Activated CD4-positive, alpha-beta memory T cell treated with anti-CD3 and anti-CD28 coated beads, Interleukin-2, amount 10 ng/mL, durations not matched to agents 7 days and 5 days (primary cell): ENCODE measurements at places on chromosomes 5 and 9. TPM values are rescaled to one million over a fixed set of nuclear protein-coding genes. Genes with fewer than 3 reads are reported as not detected.

The PDLIM4 gene
- total RNA-seq, result not detected

The CDH6 gene
- total RNA-seq, result not detected

The SCGB3A2 gene
- not detected for total RNA-seq

The FABP6 gene
- not detected for total RNA-seq

The SHLD3 gene
- 4.3 TPM for total RNA-seq

The GFI1B gene
- total RNA-seq, result not detected

The PCDHGB6 gene
- not detected for total RNA-seq

The CCL28 gene
- total RNA-seq, result 16.8 TPM

GRCh38 chr5:127920936-127921335 lies 162.6 kb upstream of the SLC12A2 start:
- H3K27ac ChIP-seq, result no peak overlapping the region
- no peak for DNase-seq
- no peaks in the 10 kb centered on the region for H3K36me3 ChIP-seq

DNA sequence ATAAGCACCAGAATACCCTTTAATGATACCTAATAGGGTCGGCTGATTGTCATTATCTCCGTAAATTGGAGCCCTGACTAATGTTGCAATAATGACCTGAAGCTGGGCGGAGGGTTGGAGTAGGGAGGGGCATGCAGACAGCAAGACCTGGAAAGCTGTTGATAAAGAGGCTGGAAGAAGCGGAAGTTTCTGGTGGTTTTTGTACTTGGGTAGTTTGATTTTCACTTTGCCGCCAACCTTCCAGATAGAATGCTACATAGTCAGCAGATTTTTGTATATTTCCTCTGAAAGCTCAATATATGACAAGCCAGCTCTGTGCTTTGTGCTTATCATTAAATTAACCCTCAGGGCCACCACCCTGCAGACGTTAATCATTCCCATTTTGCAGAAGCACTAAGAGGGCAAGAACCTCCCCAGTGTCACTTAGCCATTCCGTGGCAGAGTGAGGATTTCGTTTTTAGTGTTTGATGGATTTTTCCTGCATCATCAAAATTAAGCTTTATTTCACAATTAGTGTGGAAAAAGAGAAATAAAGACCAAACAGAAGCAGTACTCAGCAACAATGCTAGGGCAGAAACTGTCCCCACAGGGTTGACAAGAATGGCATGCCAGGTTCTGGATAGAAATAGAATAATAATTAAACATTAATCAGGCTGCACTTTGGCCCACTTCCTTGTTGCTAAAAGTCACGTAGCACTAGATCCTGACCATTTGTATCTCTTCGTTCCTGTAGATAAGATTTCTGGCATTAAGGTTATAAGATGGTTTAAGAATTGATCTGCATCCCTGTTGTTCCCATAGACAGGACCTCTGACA lies 34.7 kb downstream of the DIRAS2 start:
- no peak overlapping the region for H3K4me3 ChIP-seq
- no peaks in the 10 kb centered on the region for H3K36me3 ChIP-seq
- no peak for DNase-seq
- H3K27me3 ChIP-seq, result peaks cover 3% of the 10 kb centered on the region
- no peak overlapping the region for H3K27ac ChIP-seq
- H3K4me1 ChIP-seq, result no peaks in the 10 kb centered on the region

DNA sequence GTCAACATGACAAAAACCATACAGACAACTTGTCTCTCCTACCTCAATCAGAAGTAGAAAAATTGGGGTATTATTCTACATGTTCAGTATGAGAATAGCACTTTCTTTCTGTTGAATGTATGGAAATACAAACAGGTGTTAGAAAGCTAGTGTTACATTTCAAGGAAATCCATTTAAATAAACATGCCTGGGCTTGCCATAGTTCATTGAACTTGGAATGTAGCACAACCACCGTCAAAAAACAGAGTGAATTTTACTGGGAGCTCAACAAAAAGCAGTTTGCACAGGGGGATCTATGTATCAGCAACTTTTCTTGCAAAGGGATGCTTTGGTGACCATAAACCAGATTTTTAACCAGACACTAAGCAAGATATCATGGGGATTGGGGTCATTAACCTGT lies 307.9 kb upstream of the SMARCA2 start:
- no peaks in the 10 kb centered on the region for H3K4me1 ChIP-seq
- peaks cover 12% of the 10 kb centered on the region for H3K27me3 ChIP-seq
- H3K36me3 ChIP-seq, result no peaks in the 10 kb centered on the region
- H3K4me3 ChIP-seq, result no peak overlapping the region
- H3K27ac ChIP-seq, result no peak overlapping the region
- DNase-seq, result no peak

DNA sequence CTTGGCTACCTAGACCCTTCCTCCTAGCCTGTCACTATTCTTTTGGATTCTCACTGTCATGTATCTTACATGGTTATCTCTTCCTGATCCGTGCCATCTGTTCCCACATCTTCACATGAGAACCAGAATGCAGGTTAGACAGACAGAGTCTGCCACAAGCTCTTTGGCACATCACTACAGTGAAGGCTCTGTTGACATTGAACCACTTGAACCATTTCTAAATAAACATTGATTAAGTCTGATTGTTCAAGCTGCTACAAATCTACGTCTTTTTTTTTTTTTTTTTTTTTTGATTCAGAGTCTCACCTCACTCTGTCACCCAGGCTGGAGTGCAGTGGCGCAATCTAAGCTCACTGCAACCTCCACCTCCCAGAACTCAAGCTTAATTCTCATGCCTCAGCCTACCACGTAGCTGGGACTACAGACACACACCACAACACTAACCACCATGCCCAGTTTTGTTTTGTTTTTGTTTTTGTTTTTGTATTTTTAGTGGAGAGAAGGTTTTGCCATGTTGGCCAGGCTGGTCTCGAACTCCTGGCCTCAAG lies 85.1 kb upstream of the LRRTM2 start:
- H3K36me3 ChIP-seq, result no peaks in the 10 kb centered on the region
- DNase-seq, result no peak
- H3K4me1 ChIP-seq, result no peaks in the 10 kb centered on the region
- no peak overlapping the region for H3K4me3 ChIP-seq

DNA sequence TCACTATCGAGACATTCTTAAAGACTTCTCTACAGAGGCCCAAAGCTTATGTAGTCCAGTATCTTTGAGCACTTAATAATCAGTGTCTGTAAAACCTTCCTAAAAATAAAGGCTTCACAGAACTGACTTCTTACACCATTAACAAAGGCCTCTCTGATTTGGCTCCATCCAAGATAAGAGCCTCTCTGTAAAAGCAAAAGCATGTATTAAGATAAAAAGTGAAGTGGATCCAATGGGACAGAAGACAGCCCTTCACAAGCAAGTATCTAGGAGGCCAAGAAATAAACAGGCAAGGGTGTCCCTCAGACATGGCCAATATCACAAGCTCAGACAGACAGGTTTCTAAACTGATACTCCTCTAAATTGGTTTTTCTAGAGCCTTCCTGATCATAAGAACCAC lies 11.9 kb downstream of the LHFPL2 start:
- no peaks in the 10 kb centered on the region for H3K4me1 ChIP-seq
- no peaks in the 10 kb centered on the region for H3K36me3 ChIP-seq
- H3K27me3 ChIP-seq, result peaks cover 17% of the 10 kb centered on the region
- no peak overlapping the region for H3K4me3 ChIP-seq

GRCh38 chr5:149779124-149779465 lies 49.0 kb downstream of the PPARGC1B start:
- no peak overlapping the region for H3K4me3 ChIP-seq
- H3K27ac ChIP-seq, result no peak overlapping the region
- H3K36me3 ChIP-seq, result peaks cover 11% of the 10 kb centered on the region
- H3K4me1 ChIP-seq, result peaks cover 5% of the 10 kb centered on the region

- peaks cover 92% of the 10 kb centered on the region for H3K4me1 ChIP-seq
- no peaks in the 10 kb centered on the region for H3K27me3 ChIP-seq
- peaks cover 38% of the 10 kb centered on the region for H3K36me3 ChIP-seq
- H3K27ac ChIP-seq, result peak overlapping the region; percentile 99
Measured at GRCh38 chr9:131732636-131733289, 7.1 kb downstream of the RAPGEF1 start.

- H3K27ac ChIP-seq, result no peak overlapping the region
- H3K36me3 ChIP-seq, result peaks cover 22% of the 10 kb centered on the region
- no peak overlapping the region for H3K4me3 ChIP-seq
- H3K4me1 ChIP-seq, result no peaks in the 10 kb centered on the region
- no peaks in the 10 kb centered on the region for H3K27me3 ChIP-seq
Measured at GRCh38 chr5:111389390-111390082, 122.8 kb downstream of the STARD4 start.

DNA sequence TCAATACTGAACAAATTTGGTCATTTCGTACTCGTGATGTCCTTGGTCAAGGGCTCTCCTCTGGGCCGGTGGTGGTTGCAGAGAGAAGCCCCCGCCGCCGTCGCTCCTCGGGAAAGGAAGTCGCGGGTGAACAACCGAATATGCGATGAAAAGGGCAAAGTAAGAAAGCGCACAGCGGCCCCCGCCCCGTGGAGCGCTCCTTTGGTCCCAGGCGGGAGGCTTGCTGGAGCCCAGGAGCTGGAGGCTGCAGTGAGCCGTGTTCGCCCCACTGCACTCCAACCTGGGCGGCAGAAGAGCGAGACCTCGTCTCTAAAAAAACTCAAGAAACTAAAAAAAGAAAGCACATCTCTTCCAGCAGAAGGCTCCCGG lies 108.4 kb upstream of the LARP1 start:
- no peaks in the 10 kb centered on the region for H3K36me3 ChIP-seq
- H3K4me3 ChIP-seq, result no peak overlapping the region
- DNase-seq, result no peak
- no peak overlapping the region for H3K27ac ChIP-seq

- DNase-seq, result no peak
- H3K4me1 ChIP-seq, result no peaks in the 10 kb centered on the region
- no peaks in the 10 kb centered on the region for H3K36me3 ChIP-seq
- H3K27me3 ChIP-seq, result no peaks in the 10 kb centered on the region
- no peak overlapping the region for H3K27ac ChIP-seq
- no peak overlapping the region for H3K4me3 ChIP-seq
Measured at GRCh38 chr9:24590432-24590831, 44.7 kb upstream of the IZUMO3 start.

DNA sequence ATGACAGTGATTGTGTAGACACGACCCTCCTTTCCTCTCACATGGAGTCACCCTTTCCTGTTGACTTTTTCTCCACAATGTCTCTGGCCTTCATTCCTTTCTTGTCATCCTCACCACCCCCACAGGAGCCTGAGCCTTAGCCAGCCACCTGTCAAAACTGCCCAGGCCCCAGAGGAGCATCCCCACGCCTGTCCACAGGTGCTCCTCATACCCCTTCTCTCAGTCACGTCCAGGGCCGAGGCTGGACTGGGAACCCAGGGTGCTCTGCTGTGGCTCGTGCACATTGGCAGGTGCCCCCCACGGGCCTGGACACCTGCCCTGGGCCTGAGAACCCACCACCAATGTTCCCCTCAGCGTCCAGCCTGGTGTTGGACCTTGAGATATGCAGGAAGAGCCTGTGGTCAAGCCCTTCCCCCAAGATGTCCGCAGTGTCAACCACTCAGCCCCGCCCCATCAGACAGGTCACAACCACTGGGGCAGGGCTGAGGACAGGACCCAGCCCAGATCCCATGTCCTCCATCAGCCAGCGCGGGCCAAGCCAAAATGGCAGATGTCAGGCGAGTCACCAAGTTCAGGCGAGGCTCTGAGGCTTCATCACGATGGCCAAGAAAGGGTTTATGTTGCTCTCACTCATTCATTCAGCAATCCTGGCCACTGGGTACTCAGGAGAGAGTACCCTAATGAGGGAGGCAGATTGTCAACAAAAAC lies 65.8 kb upstream of the STXBP1 start:
- H3K4me1 ChIP-seq, result peaks cover 44% of the 10 kb centered on the region
- DNase-seq, result no peak
- H3K27ac ChIP-seq, result peak overlapping the region; percentile 56
- peaks cover 35% of the 10 kb centered on the region for H3K36me3 ChIP-seq
- no peak overlapping the region for H3K4me3 ChIP-seq

DNA sequence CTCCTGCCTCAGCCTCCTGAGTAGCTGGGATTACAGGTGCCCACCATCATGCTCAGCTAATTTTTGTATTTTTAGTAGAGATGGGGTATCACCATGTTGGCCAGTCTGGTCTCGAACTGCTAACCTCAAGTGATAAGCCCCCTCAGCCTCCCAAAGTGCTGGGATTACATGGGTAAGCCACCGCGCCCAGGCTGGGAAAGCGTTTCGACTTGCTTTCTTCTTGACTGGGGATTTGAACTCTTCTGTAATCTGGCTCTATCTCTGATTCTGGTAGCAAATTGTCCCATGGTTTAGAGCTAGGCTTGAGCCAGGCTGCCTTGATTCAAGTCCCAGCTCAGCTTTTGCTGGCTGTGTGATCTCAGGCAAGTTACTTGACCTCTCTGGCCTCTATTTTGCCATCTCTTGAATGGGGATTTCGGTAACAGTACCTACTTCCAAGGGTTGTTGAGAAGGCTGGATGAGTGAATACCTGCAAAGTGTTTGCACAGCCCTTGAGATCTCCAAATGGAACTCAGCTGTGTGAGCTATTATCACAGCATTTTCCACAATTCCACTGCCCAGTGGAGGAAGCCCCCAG lies 20.5 kb upstream of the MVB12B start:
- no peaks in the 10 kb centered on the region for H3K36me3 ChIP-seq
- H3K27ac ChIP-seq, result no peak overlapping the region
- peaks cover 1% of the 10 kb centered on the region for H3K27me3 ChIP-seq
- no peak overlapping the region for H3K4me3 ChIP-seq

DNA sequence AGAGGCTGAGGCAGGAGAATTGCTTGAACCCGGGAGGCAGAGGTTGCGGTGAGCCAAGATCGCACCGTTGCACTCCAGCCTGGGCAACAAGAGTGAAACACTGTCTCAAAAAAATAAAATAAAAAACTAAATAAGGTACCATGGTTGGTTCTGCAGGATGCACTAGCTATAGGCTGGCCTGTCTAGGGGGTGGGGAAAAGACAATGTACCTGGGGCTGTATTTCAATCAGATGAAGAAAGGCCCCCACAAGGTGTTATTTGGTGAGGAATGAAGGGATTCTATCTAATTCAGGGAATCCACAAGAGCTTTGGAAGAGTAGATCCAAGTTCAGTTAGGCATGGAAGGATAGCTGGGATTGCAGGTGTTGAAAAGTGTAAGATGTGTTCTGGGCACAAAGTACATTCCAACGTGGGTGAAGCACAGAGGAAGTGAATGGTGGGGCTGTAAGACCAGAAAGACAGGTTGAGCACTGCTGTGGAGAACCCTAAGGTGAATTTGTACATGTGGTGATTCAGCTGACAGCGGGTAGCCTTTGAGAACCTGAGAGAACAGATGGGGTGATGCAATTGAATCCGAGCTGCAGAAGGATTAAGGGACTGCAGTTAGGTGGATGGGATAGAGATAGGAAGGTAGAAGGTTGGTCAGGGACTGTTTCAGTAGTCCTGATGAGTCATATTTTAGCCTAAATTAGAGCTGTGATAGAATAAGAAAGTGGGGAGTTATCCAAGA lies 71.8 kb downstream of the CAST start:
- H3K27me3 ChIP-seq, result no peaks in the 10 kb centered on the region
- H3K36me3 ChIP-seq, result peaks cover 65% of the 10 kb centered on the region
- no peak for DNase-seq
- H3K4me3 ChIP-seq, result no peak overlapping the region
- peak overlapping the region; percentile 1 for H3K27ac ChIP-seq

DNA sequence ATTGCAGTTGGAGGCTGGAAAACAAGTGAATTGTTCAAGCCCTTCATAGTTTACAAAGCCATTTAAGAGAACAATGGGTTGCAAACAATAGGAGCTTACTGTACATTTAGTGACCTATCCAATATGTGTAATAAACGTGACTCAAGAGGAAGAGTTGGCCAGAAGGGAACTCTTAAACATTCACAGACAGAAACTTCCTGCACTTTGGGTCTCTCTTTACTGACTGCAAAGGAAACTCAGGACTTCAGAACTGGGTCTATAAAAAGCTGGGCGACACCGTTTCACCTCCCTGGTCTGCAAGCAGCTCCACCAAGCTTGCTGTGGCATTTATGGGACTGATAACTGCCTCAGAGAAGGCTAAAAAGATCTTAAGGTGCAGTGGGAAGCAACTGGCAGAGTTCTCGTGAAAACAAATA lies 48.7 kb upstream of the SPATA31D4 start:
- DNase-seq, result no peak
- H3K4me3 ChIP-seq, result no peak overlapping the region
- no peaks in the 10 kb centered on the region for H3K36me3 ChIP-seq
- H3K27ac ChIP-seq, result no peak overlapping the region
